ENCODE measurements at places on chromosomes 7 and 10.

DNA sequence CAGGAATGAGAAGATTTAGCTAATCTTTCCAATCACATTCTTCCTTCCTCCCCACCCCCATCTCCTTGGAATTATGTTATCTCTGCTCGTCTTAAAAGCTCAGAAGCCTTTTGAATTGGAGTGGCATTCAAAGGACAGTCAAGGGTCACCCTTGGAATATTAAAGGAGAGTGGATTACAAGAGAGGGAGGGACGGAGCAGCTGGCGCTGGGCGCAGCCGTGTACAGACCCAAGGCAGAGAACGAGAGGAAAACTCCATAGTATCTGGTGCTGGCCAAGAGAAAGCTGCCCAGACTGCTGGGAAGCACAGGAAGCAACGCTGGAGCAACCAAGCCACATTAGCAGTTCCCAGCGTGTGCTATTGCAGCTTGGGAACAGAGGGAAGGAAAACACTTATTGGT is 95.7 kb downstream of the POU6F2 start:
- DNase-seq: no peak

DNA sequence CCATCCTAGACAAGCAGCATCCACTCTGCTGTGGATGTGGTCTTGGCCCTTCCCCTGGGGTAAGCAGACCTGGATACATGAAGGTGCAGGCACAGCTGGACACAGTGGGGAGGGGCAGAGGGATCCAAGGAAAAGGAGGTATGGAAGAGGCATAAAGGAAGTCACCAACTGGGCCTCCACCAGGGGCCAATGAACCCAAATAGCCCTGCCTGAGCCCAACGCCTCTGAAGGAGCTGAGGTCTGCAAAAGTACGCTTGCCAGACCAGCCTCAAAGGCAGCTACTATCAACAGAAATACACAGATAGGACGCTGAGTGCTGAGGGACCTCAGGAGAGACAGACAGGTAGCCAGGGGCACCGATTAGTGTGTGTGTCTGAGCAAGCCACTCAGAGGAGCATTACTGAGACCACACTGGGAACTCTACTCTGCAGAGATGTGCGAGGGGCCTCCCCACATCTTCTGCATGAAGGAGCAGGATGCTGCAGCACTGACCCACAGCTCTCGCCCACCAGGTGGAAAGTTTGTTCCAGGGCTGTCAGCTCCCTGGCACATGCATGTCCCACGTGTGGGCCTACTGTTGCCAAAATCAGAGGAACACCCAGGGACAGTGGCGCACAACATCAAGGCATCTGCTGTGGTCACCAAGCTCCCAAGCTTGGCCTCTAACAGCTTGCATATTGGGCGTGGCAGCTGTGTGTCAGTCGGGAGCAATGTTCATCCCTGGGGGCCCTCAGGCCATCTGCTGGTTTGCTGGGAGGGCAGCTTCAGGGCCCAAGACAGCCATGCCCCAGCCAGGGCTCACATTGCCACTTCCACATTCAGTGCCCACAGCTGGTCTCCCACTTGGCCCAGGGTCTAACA is 40.0 kb downstream of the MKI67 start:
- no peak for DNase-seq

- DNase-seq: no peak
These were observed 30.6 kb downstream of the RASGEF1A start for GRCh38 chr10:43236176-43236850.

GRCh38 chr7:123570390-123571182 is 13.0 kb upstream of the NDUFA5 start:
- no peak for DNase-seq

DNA sequence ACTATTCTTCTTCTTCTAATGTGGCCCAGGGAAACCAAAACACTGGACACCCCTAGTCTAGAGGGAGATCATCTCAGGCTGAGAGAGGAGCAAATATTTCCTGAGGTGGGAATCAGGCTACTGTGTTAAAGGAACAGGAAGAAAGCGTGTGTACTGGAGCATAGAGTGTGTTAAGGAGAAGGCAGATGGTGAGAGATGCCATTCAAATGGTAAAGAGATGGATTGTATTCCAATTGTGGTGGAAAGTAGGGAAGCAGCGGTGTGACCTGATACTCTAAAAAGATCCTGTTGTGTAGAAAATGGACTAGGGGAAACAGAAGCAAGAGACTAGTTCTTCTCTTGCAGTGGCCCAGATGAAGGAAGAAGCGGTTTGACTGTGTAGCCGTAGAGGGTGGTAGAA is 31.2 kb downstream of the RAB18 start:
- no peak for DNase-seq

DNA sequence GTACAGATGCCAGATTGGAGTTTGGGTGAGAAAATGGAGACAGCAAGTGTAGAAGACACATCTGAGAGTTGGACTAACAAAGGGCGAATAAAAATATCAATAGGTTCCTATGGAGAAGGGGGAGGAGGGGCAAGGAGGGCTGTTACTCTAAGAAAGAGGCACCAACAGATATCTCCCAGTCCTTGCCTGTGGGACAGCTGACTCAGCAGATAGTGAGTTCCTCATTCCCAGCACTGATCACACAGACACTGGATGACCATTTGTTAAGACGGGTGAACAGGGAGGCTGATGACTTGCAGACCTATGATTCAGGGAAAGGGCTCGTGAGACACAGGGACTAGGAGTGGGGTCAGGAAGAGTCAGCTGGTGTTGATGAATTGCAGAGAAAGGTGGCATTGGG is 5.7 kb upstream of the PRR15 start:
- DNase-seq: no peak

GRCh38 chr10:15684768-15685167 is 35.0 kb downstream of the ITGA8 start:
- no peak for DNase-seq

DNA sequence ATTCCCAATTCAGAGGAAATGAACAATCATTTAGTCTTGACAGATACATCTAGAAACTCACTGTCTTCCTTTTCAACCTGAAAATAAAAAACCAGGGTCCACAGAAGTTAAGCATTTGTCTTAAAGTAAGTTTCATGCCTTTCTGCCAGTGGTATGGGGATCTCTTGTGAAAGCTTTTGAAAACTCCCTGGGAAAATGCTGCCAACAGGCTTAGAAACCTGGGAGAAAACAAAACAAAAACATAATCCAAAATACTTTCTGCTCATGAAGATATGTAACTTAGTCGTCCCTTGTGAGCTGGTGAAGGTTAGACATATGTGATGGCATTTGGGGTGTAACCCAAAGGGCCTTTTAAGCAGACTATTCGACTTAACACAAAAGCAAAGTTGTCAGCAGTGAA is 66.4 kb upstream of the ZNF438 start:
- DNase-seq: no peak

DNA sequence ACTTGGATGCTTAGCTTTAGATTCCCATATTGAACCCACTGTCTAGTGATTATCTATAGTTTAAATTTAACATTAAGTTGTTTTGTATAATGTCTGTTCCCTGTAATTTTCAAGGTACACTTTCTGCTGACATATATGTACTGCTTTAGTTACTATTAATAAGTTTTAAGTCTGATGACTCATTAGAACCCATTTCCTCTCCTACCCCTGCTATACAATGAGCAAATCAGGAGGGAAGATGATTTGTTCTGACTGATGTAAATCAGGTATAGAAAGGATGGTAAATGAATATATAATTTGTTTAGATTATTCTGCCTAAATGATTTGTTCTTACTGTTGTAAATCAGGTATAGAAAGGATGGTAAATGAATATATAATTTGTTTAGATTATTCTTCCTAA is 691.8 kb downstream of the NXPH1 start:
- DNase-seq: no peak

DNA sequence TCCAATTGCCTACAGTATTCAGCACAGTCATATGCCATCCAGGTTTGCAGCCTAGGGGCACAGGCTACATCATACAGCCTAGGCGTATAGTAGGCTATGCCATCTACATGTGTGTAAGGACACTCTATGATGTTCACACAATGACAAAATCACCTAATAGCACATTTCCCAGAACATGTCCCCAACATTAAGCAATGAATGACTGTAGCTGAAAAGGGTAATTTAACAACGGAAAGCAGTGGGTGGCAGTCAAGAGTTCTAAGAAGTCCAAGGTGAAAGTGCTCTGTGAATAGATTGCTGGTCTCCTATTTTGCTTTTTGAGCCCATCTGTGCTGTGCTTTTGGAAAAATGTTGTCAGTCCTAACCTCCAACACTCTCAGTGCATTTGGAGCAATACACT is 162.6 kb downstream of the KLF6 start:
- peak; percentile 6 for DNase-seq

GRCh38 chr10:132112611-132113010 is 46.9 kb downstream of the JAKMIP3 start:
- no peak for DNase-seq

- DNase-seq: no peak
These were observed 145.6 kb upstream of the NPY start for GRCh38 chr7:24138343-24138742.

GRCh38 chr7:10939237-10939910 is 34.3 kb upstream of the PHF14 start:
- no peak for DNase-seq

DNA sequence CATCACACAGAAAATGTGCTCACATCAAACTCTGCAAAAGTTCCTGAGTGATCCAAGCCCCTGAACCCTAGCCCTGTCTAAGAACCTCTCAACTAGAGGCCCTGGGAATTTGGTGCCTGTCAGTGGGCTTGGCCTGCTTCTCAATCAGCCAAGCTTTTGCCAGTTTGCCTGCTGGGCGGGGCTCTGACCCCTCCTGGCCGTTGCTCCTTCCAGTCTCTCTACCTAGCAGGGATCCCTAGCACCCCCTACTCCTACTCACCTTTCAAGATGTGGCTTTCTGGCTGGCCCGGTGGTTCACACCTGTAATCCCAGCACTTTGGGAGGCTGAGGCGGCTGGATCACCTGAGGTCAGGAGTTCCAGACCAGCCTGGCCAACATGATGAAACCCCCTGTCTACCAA is 2.1 kb downstream of the KLRG2 start:
- no peak for DNase-seq

GRCh38 chr10:132193907-132194552 is 7.3 kb downstream of the DPYSL4 start:
- no peak for DNase-seq

GRCh38 chr7:46320956-46321355 is 399.9 kb upstream of the IGFBP3 start:
- no peak for DNase-seq

DNA sequence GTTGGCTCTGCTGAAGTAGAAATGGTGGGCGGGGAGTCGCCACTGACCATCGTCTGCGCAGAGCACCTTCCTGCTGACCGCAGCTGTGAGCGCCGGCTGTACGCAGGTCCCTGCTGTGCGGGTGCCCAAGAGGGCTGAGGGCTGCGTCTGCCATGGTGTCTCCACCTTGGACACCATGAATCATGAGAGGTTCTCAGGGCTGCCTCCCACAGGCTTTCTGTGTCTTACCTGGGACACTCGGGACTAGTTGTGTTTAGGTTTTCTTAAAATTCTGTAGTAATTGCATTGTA is 44.9 kb upstream of the PRKAR1B start:
- no peak for DNase-seq

All from CD4-positive, alpha-beta T cell treated with Interleukin-4 for 4 hours (primary cell).